ENCODE measurements at places on chromosomes 3 and 15.

DNA sequence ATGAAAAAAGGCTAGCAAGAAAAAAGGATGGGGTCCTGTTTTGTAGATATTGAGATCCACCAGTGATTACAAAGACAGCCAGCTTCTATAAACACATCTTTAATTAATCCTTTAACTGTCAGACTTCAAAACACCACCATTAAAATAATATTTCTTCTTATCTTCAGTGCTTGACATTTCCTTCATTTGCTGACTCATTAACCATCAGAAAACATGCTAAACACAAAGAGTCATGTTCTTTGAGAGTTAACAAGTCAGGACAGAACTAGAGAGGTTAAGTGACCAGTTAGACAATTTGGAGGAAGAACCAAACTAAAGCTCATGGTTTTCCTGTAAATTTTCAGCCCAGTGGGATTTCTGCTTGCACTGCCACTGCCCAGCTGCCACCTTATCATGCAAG, 111.4 kb downstream of the MEIS2 start:
- DNase-seq, result no peak

GRCh38 chr3:72727726-72728125, 120.5 kb downstream of the SHQ1 start:
- no peak for DNase-seq

GRCh38 chr3:86029590-86029989, 961.4 kb downstream of the VGLL3 start:
- DNase-seq, result no peak

- DNase-seq, result no peak
These were observed 97.4 kb downstream of the PGPEP1L start for GRCh38 chr15:98909968-98910885.

DNA sequence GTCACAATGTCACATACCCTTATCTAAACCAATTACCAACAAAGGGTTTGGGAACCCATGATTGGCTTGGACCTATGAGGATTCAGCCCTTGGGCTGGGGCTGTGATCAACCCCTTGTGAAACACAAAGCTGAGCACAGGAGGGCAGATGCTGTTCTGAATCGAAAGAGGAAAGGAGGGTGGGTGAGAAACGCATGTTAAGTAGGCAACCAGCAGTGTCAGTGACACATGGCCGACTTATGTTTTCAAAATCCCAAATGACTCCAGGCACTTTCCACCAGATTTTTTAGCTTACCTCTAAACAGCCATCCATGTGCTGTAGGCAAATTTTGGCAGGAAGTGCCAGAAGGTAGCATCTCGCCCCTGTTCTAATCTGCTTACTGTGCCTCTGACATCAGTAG, 34.1 kb upstream of the KLHL25 start:
- no peak for DNase-seq

DNA sequence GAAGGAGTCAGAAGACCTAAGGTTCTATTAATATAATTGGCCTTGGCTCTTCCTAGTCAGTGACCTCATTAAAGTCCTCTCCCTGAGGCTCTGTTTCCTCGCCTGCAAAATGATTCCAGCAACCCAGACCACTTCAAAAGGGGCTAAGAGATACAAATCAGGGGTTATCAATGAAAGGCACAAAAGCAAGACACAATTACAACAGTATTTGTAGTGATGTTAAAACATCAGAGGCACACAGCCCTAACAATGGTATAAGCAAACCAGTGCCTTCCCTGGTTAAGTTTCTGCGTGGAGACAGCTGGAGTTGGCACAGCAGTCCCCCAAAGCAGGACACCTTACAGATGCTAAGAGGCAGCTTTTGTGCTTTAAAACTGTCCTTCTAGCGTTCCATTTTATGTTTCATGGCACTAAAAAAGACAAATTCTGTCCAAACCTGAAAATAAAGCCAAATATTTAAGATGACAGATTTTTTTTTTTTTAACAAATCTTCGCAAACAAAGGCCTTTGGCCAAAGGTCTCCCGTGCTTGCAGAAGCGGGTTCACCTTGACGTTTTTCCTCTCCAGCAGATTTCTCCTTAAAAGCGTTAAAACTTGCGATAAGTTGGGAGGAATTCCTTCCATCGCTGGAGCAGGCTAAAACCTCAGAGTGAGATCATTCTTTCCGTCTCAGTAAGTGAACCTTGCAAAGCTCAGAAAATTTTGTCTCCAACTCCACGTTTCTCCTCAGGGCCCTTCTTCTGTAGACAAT, 999 bp downstream of the ZNF280D start:
- DNase-seq, result no peak

DNA sequence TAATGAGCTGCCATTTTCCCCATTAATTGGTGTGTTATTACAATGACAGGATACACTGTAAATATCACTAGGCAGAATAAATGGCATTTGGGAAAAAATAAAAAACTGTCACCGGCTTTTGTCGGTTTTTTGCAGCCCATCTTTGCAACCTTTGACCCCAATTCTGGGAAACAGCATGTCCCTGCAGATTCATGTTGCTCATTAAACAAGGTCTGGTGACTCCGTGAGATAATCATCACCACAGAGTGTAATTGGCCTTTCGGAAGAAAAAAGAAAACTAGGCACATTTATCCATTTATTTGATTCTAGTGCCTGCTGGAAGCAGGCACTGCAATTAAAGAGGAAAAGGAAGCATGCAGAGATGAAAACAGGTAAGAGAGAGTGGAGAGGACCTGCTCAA, 64.5 kb downstream of the TRAT1 start:
- no peak for DNase-seq

DNA sequence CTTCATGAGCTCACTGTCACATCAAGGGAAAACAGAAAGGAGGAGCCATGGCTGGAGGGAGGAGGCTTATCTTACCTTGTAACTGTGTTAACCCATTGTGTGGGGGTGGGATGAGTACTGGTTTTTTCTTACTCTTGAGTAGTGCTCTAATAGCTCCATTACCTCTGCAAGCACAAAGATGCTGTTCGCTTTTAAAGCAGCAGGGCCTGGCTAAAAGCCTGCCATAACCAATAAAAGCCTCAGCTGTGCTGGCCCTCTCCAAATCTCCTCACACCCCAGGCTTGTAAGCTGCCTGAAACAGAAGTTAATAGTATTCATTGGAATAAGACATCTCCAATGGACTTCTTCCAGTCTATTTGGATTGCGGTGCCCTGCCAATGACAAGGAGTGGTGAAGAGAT, 544.1 kb downstream of the TUSC7 start:
- DNase-seq, result no peak

DNA sequence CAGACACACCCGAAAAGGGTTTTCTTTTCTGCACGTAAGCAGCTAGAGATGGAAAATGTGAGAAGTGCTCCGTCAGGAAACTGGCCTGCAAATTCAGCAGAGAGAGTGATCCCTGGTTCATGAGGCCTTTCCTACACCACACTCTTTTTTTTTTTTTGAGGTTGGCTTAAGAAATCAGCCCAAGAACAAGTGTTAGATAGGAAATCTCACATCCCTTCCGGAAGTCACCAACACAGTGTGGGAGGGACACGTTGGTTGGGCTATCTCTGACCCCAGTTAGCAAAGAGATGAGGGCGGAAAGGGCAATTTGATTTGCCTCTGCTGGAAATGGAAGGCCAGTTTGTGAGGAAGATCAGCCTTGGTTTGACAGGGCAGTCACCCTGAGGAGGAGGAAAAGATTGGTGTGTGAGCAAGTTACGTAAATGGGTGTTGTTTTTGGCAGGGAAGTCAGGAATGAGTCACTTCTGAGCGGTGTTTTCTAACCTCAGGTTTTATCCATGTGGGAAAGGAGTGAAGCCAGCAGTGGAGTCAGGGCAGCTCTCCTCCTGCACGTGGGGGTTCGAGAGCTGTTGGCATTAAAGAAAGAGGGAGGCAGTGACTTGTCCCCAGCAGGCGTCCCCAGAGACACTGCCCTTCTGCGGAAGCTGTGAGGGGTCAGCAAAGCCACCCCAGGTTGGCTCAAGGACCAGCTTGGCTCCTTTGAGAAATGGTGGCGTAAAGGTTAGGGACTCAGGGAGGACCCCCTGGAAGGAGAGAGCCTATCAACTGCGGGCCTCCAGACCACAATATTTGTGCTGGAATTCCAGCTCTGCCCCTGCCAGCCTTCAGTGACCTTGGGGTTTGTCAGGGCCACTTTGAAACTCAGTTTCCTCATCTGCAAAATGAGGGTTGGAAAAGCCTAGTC, 237.6 kb upstream of the BHLHE40 start:
- DNase-seq, result no peak

GRCh38 chr15:39235084-39235795, 345.6 kb upstream of the THBS1 start:
- no peak for DNase-seq

- DNase-seq, result no peak
These were observed 18.3 kb downstream of the MYZAP start for GRCh38 chr15:57609805-57610529.

- no peak for DNase-seq
These were observed 144.1 kb downstream of the ALDH1A2 start for GRCh38 chr15:57921371-57921770.

DNA sequence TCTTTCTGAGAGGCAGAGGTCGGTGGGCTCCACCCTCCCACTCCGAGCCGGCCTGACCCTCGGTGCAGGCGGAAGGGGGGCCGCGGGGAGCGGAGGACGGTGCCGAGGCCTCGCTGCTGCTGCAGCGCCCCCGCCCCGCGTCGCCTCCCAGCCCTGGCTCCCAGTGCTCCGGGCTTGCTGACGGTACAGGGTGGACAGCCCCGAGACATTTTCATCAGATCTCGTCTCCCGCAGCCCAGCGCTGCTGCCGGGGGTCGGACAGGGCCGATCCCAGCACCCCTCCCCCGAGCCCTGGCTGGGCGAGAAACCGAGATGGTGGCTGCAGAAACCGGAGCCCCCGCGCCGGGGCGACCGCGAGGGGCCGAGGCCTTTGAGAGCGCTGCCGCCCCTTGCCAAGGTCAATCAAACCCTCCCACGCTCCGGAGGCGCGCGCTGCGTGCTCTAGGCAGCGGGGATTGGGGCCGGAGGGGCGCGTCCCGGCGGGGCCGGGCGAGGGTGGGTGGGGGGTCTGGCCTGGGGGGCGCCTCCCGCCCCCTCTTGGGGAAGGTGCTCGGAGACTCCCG, 42.5 kb downstream of the EPHB3 start:
- no peak for DNase-seq

- no peak for DNase-seq
These were observed 55.6 kb downstream of the CGGBP1 start for GRCh38 chr3:88003115-88003755.

DNA sequence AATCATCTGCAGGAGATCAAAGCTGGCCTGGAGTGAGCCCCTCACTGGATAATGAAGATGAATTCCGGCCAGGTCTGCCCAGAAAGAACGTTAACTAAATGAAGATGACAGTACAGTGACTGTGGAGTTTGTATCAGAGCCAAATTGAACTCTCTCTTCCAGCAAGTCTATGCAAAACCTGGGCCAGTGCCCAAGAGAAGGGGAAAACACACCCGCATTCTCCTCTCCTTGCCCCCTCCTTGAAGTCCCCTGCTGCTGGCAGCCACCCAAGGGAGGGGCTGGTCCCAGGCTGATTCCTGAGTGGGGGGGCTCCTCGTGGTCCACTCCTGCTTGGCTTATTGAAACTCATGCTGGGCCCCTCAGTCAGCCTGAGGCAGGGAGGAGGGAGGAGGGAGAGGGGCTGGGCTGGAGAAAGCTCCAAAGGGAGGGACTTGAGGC, 155.7 kb downstream of the RAB11A start:
- no peak for DNase-seq

- DNase-seq, result no peak
These were observed 68.4 kb downstream of the CLDN11 start for GRCh38 chr3:170487031-170487430.

DNA sequence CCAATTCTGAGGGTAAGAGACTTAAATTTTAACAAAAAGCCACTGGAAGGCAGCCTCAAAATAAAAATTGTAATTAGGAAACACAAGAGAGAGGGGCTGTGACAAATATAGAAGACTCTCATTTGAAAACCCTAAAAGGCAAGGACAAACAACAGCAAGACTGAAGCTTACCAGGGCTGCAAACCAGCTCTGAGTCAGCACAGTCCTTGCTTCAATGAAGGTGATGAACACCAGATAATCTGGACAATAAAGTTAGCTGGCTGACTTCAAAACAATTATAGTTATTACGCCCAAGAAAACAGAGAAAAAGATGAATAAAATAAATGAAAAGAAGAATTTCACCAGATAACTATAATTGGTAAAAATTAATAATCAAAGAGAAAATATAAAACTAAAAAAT, 149.3 kb upstream of the NSMCE3 start:
- DNase-seq, result no peak

DNA sequence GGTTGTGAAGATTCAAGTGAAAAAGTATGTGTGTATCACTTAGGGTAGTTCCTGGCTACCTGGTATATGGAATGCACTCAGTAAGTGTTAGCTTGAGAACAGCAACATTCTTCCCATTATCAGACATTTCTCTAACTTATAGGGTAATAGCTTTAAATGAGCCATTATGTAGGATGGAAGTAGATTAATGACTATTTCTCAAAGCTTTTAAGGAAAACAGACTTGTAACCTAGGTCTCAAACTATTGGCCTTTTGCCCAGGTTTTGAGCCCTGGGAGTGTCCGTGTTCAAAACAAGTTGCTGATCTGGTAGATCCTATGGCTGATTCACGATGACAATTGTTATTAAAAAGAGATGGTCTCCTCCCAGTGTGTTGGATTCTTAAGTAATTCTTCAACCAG, 129.1 kb upstream of the UMPS start:
- DNase-seq, result no peak

- DNase-seq, result no peak
These were observed 88.3 kb upstream of the MYRIP start for GRCh38 chr3:39721076-39721475.

GRCh38 chr3:70890020-70890394, 577.6 kb upstream of the MDFIC2 start:
- no peak for DNase-seq

- DNase-seq, result no peak
These were observed 16.1 kb upstream of the EBLN2 start for GRCh38 chr3:73045391-73045790.

GRCh38 chr3:50950591-50950990, 275.9 kb downstream of the DOCK3 start:
- no peak for DNase-seq

- no peak for DNase-seq
These were observed 80.0 kb downstream of the COL6A5 start for GRCh38 chr3:130425484-130425883.

GRCh38 chr15:74252291-74252690, 16.2 kb downstream of the CCDC33 start:
- DNase-seq, result no peak

DNA sequence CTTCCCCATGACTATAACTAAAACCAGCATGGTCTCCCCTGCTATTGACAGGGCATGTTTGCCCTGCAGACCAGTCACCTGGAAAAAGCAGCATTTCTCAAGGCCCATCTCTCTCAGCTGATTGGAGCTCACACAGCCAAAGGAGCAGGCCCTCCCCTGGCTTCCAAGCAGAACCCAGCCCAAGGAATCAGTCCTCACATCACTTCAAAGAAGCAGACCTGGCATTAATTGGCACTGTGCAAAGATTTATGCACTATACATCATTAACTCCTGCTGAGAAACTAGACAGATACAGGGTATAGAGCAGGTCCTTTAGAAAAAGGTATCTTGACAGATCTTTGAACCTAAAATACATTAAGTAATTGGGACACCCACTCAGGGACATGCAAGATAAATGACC, 323.8 kb upstream of the PPP2R3A start:
- no peak for DNase-seq

All from GM12878 (cell line).